ENCODE measurements at places on chromosomes 16 and 17.

- DNase-seq: no peak
Measured at GRCh38 chr17:4740025-4740351, 260 bp upstream of the CXCL16 start.

DNA sequence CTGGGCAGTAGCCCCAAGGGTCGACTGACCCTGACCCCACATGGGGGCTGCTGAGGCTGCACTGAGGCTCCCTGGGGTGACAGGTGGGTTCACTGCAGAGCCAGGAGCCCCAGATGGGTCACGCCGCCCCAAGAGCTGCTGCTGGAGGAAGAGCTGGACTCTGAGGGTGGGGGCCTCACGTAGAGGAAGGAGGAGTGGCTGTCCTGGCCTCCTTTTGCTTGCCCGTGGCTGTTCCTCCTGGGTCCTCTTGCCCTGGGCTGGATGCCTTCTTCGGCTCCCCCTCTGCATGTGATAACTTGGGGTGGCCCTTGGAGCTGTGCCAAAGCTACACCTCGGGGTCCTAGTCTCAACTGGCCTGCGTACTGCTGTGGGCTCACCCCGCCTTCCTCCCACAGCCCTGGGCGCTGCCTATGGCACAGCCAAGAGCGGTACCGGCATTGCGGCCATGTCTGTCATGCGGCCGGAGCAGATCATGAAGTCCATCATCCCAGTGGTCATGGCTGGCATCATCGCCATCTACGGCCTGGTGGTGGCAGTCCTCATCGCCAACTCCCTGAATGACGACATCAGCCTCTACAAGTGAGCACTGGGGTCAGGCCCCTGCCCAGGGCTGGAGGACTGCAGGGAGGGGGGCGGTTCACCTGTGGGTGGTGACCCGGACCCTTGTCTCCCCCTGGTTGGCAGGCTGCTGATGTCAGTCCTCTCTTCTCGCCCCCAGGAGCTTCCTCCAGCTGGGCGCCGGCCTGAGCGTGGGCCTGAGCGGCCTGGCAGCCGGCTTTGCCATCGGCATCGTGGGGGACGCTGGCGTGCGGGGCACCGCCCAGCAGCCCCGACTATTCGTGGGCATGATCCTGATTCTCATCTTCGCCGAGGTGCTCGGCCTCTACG, 1.1 kb upstream of the AMDHD2 start:
- DNase-seq: no peak

DNA sequence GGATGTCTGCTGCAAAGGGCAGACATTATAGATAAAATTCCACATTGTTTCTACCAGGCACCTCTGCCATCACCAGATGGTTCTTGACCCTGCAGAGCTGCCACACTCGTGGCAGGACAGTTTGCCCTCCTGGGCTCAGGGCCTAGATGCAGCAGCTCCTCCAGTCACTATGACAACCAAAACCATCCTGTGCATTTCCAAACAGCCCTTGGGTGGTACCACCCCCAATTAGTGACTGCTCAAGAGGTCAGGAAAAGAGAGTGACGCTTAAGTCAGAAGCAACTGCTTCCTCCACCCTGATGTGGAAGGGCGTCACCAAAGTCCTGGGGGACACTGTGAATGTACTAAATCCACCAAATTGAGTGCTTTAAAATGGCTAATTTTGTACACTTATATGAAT, 109.2 kb downstream of the C16orf95 start:
- DNase-seq: no peak

- no peak for DNase-seq
Measured at GRCh38 chr17:1764284-1764683, 2.4 kb downstream of the SERPINF1 start.

- no peak for DNase-seq
Measured at GRCh38 chr17:31918701-31919128, 17.2 kb upstream of the UTP6 start.

GRCh38 chr16:89105599-89106151, 12.0 kb downstream of the ACSF3 start:
- DNase-seq: no peak
